NCI-H2107 (cell line): ENCODE measurements at places on chromosomes 3 and 15.

DNA sequence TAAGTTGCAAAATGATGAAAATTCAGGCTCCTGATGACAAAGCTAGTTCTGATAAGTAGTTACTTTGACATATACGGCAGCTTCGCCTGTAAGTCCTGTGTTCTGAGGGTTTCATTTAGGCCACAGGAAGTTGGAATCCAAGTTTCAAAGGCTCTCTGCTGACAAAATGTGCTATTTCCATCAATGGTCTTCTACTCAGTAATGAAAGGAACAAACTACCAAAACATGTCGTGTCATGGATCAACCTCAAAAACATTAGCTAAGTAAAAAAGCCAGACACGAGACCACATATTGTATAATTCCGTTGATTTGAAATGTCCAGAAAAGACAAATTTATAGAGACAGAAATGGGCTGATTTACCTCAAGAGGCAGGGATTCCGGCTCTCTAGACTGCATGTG lies 22.5 kb downstream of the NGRN start:
- DNase-seq, result no peak

DNA sequence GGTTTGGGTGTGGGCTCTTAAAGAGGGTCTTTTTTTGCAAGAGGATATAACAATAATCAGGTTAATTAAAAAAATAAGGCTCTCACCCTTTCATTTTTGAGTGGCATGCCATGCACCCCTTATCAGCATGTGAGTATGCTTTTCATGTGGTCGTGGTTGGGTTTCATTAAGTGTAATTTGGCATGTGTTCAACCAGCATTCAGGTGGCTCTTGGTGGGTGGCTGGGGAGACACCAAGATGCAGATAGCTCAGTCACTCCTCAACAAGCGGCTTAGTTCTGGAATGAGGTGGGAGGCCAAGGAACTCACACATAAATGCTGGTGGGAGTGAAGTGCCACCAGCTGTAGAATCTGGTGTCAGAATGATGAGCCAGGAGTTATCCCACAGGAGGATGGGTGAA lies 66.8 kb downstream of the FLNB start:
- DNase-seq, result no peak

- no peak for DNase-seq
Measured at GRCh38 chr3:55537563-55537962, 50.5 kb upstream of the WNT5A start.

DNA sequence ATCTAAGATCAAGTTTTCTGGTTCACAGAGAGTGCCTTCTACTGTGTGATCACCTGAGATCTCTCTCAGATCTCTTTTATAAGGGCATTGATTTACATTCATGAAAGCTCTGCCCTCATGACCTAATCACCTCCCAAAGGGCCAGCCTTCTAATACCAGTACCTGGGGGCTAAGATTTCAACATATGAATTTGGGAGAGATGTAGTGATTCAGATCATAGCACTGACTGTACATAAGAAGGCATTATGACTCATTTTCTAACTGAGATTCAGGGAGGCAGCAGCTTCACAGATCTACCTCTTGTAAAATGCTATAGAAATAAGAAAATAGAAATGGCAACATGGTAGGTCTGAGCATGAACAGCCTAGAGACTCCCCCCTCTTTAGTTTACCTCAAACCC lies 39.6 kb downstream of the VGLL3 start:
- DNase-seq, result no peak

DNA sequence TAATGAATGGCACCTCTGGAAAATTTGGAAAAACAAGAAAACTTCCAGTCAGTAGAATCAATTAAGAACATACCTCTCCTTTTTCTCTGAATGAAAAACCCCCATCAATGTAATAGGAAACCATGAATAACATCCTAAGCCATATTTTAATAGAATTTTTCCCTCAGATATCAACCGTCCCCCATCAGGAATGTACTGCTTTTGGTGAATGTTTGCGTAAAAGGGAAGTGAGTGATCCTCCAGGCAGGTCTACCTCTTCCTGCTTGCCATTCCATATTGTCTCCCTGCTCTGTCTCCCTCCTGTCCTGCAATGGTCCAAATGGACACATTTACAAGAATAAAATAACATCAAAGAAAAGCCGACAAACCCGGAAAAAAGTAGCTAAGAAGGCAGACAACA lies 30.8 kb downstream of the LAMP3 start:
- DNase-seq, result no peak

GRCh38 chr3:32353351-32353750 lies 38.3 kb upstream of the CMTM7 start:
- DNase-seq, result no peak

DNA sequence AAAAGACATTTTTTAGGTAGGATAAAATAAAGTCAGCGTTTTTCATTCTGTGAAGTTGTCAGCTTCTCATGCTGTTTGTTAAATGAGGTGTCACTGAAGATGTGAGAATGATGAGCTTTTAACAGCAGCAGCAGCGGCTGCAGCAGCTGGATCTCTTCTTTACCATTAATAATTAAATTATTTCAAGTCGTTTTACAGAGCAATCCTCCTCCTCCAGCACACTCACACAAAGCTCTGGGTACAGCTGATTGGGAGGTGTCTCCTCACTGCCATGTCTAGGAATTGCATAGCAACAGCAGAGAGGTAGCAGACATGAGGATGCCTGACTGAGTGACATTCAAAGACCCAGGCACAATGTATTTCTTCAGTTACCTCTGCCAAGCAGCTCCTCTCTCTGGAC lies 46.7 kb upstream of the PLAAT1 start:
- DNase-seq, result no peak

DNA sequence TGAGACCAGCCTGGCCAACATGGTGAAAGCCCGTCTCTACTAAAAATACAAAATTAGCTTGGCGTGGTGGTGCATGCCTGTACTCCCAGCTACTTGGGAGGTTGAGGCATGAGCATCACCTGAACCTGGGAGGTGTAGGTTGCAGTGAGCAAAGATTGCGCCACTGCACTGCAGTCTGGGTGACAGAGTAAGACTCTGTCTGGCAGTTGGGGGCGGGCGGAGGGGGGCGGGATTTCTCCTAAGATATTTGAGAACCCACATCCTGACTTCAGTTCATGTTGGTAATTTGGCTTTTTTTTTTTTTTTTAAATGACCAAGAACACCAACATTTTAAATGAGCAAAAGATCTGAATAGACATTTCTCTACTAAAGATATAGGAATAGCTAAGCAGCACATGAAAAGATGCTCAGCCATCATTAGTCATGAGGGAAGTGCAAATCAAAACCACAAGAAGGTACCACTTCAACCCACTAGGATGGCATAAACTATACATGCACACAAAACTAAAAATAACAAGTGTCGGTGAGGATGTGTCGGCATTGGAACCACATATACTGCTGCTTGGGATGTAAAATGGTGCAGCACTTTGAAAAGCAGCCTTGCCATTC lies 75.6 kb upstream of the LMOD3 start:
- DNase-seq, result no peak

DNA sequence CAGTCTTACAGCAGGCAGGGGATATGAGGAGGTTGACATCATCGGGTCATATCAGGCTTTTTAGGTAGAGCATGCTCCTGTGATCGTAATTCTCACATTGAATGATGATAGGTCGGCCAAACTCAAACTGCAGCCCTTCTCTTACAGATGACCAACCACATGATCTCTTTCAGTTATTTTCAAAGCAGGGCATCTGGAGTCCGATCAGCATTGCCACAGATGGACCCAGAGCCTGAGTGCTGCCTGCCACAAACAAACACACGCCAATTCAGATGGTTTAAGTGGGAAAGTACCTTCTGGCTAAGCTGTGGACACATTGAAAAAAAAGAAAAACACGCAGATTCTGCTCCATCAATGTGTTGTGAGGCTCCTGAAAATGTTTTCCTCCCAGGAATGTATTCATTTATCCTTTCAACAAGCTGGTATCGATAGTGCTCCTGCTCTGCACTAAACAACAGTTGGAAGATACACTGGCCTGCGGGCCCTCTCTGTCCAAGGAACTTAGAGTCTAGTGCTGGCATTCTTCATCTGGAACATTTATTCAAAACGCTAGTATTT lies 31.2 kb downstream of the ARPP21 start:
- no peak for DNase-seq

DNA sequence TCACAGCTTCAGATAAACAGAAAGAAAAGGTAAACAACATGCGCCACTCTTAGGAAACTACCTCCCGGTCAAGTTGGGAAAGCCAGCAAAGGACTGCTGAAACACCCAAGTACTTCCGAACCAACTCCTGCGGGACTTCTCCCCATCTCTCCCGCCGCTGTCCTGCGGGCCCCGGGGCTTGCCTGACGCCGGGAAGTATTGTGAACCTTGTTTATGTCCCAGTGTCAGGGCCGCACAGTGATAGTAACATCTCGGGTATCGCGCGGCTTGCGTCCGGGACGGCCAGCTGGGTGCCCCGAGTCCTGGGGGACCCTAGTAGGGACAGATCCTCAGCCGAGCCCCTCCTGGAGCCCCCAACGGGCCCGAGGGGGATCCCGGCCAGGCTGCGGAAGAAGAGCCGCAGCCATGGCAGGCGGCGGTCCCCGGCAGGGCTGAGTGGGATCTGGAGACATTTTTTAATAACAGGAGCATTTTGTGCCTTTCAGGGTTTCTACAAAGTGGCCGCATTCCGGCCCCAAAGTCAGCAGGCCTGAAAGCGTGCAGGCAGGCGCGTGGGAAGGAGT lies 756 bp downstream of the CLPX start:
- no peak for DNase-seq

DNA sequence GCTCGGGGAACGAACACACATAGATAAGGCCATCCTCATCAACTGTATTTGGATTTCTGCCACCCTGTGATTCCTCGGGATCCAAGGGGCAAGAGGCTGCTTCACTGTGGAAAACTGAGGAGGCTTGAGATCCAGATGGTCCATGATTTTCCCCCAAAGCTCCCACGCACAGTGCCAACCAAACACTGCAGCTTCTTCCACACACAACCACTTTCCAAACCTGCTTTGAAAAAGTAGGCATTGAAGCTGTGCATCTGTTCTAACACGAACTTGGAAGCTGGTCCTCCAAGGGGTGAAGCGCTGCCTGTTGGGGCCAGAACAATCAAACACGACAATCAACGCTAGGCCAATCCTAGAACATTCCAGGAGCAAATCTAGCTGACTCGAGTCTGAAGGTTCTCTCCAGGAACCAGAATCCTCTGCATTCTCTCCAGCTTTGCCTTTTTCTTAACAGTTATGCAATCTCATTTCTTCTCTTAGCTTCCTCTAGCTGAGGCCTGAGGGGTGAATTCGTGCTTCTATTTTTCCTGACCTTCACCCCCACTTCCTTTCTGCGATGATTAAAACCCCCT lies 104.4 kb downstream of the LRRK1 start:
- DNase-seq, result no peak

- no peak for DNase-seq
Measured at GRCh38 chr3:14211621-14212020, 33.0 kb downstream of the LSM3 start.

GRCh38 chr3:14379843-14380242 lies 22.6 kb upstream of the SLC6A6 start:
- DNase-seq, result no peak

- DNase-seq, result no peak
Measured at GRCh38 chr3:184531626-184532280, 29.8 kb upstream of the EPHB3 start.

GRCh38 chr3:48187579-48188265 lies 495 bp downstream of the CDC25A start:
- DNase-seq, result no peak

GRCh38 chr3:8986741-8987140 lies 23.5 kb upstream of the RAD18 start:
- no peak for DNase-seq

GRCh38 chr15:25689592-25689991 lies 173.5 kb downstream of the ATP10A start:
- DNase-seq, result no peak

DNA sequence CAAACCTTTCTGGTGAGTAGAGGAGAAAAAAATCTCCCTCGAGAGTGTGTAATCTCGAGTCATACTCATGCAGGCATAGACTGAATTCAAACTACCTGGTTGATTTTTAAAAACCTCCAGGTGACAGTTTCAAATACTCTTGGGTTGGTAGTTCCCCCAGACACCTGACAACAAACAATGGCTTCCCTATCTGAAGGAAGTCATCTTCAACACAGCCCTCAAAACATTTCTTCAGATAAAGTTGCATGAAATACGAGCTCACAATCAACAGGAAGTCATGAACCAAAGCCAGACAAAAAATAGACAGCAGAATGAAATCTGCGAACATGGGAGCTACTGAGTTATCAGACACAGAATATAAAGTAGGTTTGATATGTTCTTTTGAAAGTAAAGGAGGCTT lies 112.8 kb downstream of the ST8SIA2 start:
- DNase-seq, result no peak

DNA sequence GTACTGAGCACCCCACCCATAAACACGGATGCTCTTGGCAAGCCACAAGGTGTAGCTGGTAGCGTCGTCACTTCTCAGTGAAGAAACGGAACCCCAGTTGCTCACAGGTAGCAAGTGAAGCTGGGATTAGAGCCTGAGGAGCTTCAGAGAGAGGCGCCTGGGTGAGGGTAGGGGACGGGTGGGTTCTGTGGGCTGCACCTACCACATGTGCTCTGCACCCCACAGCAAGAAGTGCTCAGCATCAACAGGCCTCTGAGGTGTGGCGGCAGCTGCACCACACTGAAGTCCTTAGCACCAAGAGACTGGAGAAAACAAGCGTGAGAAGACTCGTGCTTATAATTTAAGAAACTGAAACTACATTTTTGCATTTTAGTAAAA lies 9.8 kb downstream of the MAP6D1 start:
- DNase-seq, result no peak

DNA sequence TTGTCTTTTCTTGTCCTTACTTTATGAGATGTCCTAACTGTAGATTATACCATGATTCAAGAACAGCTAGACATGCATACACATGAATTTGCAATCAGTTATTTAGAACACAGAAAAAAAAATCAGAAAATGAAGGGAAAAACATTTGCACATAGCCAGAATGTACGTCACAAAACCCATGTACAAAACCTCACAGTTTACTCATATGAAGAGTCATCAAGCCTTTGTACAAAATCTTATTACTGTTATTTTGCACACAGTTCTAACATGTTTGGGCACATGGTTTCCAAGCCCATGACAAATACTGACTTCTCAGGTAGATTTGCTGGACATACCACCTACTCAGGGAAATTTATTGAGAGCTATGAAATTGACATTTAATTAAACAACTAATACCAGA lies 48.2 kb downstream of the MAP3K13 start:
- no peak for DNase-seq

DNA sequence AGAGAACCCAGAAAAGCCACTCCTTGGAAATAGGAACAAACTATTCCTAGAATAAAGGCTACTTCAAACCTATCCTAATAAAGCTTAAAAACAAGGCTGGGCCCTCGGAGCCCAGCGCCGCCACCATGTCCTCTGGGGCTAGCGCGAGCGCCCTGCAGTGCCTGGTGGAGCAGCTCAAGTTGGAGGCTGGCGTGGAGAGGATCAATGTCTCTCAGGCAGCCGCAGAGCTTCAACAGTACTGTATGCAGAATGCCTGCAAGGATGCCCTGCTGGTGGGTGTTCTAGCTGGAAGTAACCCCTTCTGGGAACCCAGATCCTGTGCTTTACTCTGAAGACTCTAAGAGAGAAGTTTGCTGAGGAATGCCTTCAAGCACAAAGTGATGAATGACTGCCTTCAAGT lies 63.2 kb downstream of the ADAM10 start:
- no peak for DNase-seq

- no peak for DNase-seq
Measured at GRCh38 chr3:53618936-53619335, 124.5 kb downstream of the CACNA1D start.
